ENCODE measurements at places on chromosomes 7 and 10. TPM values are rescaled to one million over a fixed set of nuclear protein-coding genes. Genes with fewer than 3 reads are reported as not detected.

- ATAC-seq = peak; percentile 60
These were observed 12.5 kb upstream of the PFKP start for GRCh38 chr10:3054851-3055199.

DNA sequence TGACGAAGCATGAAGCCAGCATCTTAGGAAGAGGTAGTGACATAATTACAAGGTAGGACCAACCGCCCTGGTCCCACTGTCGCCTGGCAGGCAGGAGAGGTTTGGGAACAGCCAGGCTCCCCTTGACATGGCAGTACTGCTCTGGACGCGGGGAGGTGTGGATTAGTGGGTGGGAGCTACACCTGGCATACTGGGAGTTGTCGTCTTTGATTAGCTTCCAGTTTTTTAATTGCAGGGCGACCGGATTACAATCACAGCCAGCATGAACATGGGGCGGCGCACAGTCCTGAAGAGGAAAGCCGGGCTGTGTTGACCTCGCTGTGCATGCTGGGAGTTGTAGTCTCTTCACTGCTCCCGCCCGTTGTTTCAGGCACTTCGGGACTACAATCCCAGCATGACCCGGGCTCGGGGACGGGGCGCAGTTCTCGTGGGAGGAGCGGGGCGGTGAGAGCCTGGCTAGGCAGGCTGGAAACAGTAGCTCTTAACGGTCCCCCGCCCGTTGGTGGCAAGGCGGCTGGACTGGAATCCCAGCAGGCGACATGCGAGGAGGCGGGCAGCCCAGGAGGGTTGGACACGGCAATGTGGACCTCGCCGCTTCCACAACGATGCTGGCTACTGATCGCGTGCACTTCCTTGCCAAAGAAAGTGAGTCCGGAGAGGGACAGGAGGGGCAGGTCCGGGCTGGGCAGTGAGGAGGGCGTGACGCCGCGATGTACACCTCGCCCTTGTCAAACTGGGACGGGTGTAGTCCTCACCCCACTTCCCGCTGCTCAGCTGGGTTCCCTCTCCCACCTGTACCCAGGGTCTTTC lies 98.0 kb upstream of the ZNF722 start:
- ATAC-seq = no peak

DNA sequence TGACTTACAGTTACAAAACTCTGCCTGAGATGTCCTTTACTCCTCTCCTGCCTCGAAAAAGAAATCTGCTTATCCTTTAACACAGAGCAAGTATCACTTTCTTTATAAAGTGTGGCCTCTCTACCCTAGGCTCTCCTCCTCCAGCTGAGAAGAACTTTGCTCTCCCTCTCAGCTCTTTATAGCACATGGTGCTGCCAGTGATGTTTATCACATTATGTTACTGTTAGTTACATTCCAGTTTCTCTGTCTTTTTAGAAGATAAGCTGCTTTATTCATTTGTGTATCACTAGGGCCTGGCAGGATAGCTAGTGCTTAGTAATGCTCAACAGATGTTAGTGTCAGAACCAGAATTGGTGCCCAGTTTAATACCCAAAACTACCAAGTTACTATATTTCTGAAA lies 41.1 kb upstream of the TMEM229A start:
- ATAC-seq = no peak

Gene METTL2B
- total RNA-seq = 31.0 TPM
